ENCODE measurements at places on chromosomes 16 and 17. TPM values are rescaled to one million over a fixed set of nuclear protein-coding genes. Genes with fewer than 3 reads are reported as not detected.

DNA sequence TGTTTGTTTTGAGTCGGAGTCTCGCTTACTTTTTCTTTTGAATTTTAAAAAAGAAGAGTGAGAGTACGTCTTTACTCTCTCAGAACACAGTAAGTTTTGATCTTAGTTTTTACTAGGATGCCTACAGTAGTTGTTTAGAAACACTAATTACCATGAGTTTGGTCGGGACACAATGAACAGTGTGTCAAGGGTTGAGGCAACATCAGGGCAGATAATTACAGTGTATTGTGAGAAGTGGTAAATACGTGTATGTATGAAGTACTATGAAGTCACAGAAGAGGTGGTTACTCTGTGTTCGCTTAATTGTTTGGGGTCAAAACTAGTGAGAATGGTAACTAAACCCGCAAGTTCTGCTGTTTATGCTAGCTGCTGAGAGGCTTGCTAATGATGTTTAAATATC is 18.2 kb downstream of the PAFAH1B1 start:
- no peaks in the 10 kb centered on the region for H3K27me3 ChIP-seq
- no peak overlapping the region for H3K4me3 ChIP-seq
- H3K4me1 ChIP-seq = peaks cover 75% of the 10 kb centered on the region
- no peak overlapping the region for H3K27ac ChIP-seq
- no peak for DNase-seq

DNA sequence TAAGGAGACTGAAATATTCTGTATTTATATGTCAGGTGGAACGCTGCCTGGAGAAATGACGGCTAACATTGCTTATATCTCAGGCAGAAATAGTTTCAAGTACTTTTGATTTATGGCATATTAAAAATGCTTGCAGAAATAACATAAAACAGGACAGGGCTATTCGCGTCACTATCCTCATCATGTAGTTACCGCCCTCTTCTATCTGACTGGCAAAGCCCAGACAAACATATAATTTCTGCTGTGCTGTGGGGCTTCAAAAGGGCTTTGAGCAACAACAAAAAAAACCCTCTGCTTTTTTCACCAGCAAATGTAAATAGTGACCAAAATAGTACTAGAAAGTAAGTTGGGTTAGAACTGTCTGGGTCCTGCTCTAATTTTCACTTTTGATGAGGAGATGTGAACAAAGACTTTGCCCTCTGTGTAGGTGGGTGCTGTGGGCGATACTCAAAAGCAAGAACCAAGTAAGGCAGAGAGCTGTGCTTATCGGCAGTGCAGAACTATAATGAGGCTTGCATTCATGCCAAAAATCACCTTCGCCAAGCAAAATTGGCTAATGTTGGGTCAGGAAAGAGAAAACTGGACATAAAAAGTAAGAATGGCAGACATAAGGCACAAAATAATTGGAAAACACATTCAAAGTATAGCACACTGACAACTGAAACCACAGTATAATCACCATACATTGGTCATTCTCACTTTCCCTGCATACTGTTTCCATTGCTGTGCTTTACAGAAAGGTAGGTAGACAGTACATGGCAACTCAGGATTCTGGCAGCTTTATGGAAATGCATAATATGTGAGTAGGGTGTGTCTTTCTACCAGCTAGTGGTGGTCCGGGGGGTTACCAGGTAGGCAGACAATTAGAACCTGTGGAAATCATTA is 151.2 kb upstream of the AXIN2 start:
- DNase-seq = no peak
- no peaks in the 10 kb centered on the region for H3K27me3 ChIP-seq
- H3K4me3 ChIP-seq = no peak overlapping the region
- H3K36me3 ChIP-seq = no peaks in the 10 kb centered on the region
- no peaks in the 10 kb centered on the region for H3K4me1 ChIP-seq

DNA sequence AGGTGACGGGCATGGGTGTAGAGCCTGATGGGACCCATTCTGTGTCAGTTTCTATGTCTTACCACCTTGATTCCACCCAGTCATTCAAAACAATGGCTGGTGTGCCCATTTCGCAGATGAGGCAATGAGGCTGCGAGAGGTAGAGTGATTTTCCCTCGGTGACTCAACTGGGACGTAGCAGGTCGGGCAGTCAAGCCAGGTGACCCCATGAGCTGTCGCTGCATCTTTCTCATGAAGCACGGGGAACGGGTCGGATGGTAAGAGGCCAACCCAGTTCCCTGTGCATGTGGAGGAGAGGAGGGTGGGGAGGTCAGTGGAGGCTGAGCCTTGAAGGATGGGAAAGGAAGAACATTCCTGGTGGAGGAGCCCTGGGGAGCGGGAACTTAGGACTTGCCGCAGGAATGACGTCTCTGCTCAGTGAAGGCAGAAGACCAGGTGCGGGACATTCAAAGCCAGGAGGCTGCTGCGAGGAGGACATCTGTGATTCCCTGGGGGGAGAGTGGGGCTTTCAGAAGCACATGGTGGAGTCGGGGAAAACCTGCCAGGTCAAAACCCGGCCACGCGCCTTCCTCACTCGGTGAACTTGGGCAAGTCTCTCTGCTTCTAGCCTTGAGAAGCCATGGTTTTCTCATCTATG is 1.1 kb downstream of the IL21R start:
- H3K27me3 ChIP-seq = peaks cover 10% of the 10 kb centered on the region
- peaks cover 69% of the 10 kb centered on the region for H3K4me1 ChIP-seq
- H3K36me3 ChIP-seq = no peaks in the 10 kb centered on the region
- no peak for DNase-seq
- no peak overlapping the region for H3K27ac ChIP-seq

DNA sequence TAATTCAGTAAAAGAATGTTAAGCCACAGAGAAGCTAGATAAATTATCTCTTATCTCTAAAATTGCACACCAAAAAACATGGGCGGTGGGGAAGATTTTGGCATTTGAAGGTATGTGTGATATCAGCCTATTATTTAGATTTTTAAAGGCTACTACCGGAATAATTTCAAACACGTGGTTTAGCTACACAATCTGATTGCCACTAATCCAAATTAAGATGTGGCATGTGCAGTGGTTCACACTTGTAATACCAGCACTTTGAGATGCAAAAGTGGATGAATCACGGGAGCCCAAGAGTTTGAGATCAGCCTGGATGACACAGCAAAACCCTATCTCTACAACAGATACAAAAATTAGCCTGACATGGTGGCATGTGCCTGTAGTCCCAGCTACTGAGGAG is 584.5 kb downstream of the HS3ST4 start:
- no peaks in the 10 kb centered on the region for H3K36me3 ChIP-seq
- H3K4me1 ChIP-seq = no peaks in the 10 kb centered on the region
- DNase-seq = no peak
- no peak overlapping the region for H3K4me3 ChIP-seq
- no peak overlapping the region for H3K27ac ChIP-seq
- H3K27me3 ChIP-seq = no peaks in the 10 kb centered on the region

- no peaks in the 10 kb centered on the region for H3K4me1 ChIP-seq
- no peak overlapping the region for H3K4me3 ChIP-seq
- H3K36me3 ChIP-seq = no peaks in the 10 kb centered on the region
- H3K27me3 ChIP-seq = no peaks in the 10 kb centered on the region
- DNase-seq = no peak
These were observed 6.8 kb upstream of the KRTAP17-1 start for GRCh38 chr17:41322094-41322902.

Gene FBF1
- 6.3 TPM for total RNA-seq

Measured in heart right ventricle (tissue), 16 donors.